Naive thymus-derived CD4-positive, alpha-beta T cell (primary cell): ENCODE measurements at places on chromosomes 16 and 17.
A peak's percentile ranks its signal among the peaks of the same experiment; 100 is the strongest.

DNA sequence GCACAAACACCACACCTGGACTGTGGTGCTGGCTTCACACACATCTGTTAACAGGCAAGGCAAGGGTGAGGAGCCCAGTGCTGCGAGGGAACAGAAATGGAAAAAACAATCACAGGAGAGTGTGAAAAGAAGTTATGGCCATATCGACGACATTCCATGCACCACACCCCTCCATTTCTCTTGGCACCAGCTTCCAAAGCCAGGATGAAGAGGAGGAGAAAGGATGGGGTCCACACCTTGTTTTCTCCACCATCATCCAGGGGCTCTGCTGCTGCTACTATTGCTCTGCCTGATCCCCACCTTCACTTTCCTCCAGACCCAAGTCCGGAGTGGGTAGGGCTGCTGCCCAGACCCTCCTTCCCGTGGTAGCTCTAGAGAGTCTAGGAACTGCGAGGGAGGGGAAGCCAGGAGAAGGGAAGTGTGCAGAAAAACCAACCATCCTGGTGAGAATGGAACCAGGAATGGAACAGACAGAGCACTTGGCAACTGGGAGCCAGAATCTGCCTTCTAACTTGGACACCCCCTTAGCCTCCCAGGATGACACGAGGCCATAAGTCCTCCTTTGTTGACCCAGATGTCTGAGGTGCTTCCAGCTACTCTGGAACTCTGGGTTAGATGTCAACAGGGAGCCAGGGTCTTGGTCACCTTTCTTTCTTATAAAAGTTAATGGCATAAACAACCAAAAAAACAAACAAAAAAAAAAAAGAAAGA, 1.2 kb upstream of the PROCA1 start:
- peak overlapping the region; percentile 95 for H3K4me3 ChIP-seq
- no peak for DNase-seq
- H3K36me3 ChIP-seq = no peaks in the 10 kb centered on the region

DNA sequence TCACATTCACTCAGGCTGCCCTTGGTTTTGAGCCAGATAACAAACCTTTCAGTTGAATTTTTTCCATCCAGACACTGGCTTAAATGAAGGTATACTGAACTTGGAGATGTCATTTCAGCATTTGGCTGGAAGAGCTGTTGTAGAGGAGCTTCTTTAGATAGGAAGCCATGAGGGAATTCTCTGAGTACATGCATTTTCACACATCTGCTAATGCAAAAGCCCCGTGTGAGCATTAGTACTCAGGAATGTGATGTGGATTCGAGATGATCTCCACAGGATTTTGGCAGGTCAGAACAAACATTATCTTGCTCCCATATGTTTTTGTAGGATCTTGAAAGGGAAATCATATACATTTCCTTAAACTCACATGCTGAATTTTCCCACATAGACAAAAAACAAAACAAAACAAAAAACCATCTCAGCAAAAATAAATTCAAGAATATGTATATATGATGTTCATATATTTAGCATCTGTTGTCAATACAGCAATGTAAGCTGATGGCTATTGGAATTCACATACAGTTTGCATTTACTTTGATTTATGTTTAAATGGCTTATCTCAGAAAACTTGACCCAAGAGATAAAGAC, 277.2 kb upstream of the TBX2 start:
- no peaks in the 10 kb centered on the region for H3K4me1 ChIP-seq
- no peaks in the 10 kb centered on the region for H3K36me3 ChIP-seq
- DNase-seq = no peak
- H3K4me3 ChIP-seq = no peak overlapping the region

DNA sequence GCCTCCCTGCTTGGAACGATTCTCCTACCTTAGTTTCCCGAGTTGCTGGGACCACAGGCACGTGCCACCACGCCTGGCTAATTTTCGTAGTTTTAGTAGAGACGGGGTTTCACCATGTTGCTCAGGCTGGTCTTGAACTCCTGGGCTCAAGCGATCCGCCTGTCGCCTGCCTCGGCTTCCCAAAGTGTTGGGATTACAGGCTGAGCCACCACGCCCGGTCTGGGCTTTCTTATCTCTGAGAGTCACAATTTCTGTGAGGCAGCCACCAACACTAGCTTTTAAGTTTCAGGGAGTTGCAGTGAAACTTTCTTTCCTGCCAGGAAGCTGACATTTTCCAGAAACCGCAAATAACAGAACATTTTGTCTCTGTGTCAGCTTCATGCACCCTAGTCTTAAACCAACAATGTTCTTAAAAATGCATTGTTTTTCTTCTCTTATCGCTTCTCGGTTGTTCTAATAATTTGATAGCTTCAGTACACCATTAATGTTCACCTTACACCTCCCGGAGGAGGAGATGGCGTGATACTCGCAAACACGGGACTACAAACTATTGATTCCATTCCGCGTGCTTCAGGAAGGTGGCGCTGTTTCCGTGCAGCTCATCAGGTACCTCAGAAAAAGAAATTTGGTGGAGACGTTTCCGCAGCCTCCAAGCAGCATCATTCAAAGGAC, 7.4 kb upstream of the DHRS7B start:
- no peaks in the 10 kb centered on the region for H3K36me3 ChIP-seq
- peak; percentile 36 for DNase-seq
- H3K27ac ChIP-seq = no peak overlapping the region
- H3K4me1 ChIP-seq = peaks cover 5% of the 10 kb centered on the region
- H3K4me3 ChIP-seq = no peak overlapping the region
- no peaks in the 10 kb centered on the region for H3K27me3 ChIP-seq

DNA sequence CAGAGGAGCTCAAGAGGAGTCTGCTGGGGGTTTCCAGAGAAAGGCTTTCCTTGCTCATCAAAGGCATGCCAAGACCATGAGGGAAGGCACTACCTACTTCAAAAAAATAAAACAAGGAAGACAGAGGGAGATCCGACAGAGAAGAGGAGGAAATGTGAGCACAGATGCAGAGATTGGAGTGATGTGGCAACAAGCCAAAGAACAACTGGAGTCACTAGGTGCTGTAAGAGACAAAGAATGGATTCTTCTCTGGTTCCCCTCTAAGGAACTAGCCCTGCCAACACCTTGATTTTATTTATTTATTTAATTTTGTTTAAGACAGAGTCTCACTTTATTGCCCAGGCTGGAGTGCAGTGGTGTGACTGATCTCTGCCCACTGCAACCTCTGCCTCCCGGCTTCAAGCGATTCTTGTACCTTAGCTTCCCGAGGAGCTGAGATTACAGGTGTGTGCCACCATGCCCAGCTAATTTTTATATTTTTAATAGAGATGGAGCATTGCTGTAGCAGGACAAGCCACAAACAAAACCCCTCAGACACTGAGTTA, 13.8 kb upstream of the ACSF2 start:
- H3K4me3 ChIP-seq = no peak overlapping the region
- no peak overlapping the region for H3K27ac ChIP-seq
- H3K27me3 ChIP-seq = no peaks in the 10 kb centered on the region
- no peaks in the 10 kb centered on the region for H3K4me1 ChIP-seq
- no peak for DNase-seq
